ENCODE measurements at places on chromosomes 2 and 18.

GRCh38 chr2:119427756-119428155 is 3.9 kb upstream of the TMEM37 start:
- no peak for DNase-seq

- DNase-seq: no peak
Observed at GRCh38 chr18:48902023-48902855, 48.5 kb downstream of the SMAD7 start.

DNA sequence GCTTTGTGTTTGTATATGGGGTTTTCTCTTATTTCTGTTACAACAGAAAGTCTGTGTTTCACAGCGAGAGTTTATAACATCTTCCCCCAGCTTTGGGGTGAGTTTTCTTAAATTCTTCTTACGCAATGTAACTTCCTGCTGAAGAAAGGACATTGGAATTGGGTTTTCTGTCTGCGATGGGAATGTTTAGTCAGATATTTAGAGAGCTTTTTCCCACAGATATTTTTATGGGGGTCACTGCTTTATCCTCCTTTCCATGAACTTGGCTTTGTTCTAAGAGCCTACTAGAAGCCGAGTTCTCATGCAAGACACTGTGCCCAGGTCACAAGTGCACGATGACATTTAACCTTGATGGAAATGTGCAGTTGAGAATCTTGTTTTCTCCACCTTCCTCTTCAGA is 22.1 kb downstream of the B3GNT2 start:
- DNase-seq: no peak

- DNase-seq: no peak
Observed at GRCh38 chr2:67465623-67466022, 68.5 kb downstream of the ETAA1 start.

GRCh38 chr2:112004253-112004645 is 50.8 kb upstream of the TMEM87B start:
- no peak for DNase-seq

DNA sequence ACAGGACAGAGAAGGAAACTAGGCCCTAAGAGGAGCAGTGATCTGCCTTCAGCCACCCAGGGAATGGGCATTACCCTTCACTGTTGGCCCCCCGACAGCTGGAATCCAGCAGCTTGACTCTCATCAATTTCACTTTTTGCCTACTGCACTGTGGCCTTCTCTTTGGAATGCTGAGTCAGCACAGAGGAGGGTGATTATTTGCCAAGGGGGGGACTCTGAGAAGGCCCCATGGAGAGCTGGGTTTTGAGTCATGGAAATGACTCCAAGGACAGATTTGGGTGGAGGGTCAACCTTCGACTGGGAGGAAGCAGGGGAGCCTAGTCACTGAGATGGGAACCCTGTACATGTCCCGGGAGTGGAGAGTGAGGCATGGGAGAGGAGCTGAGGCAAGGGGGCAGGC is 38.1 kb upstream of the NTSR2 start:
- no peak for DNase-seq

DNA sequence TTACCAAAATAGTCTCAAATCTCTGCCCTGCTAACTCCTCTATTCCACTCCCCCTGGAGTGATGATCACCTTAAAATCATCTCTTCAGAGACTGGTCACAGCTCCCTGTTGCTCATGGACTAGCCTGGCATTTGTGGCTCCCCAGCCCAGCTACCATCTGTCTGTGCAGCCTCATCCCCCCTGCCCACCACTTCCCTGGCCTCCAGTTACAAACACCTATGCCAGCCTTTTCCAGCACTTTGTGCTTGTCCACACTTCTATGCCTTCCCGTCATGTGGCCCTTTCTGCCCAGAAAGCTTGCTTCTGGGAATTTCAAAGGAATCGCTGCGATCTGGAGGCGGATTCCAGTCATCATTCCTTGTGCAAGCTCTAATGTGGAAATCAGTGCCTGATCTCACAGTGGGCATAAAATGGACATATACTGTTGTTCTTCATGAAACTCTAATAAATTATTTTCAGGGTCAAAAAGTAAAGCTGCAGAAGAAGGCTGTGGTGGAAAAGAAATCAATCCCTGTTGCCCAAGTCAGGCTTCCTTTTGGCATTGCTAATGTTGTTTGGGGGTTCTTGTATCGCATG is 19.4 kb downstream of the PLB1 start:
- no peak for DNase-seq

GRCh38 chr2:44596537-44597320 is 235.0 kb downstream of the CAMKMT start:
- DNase-seq: no peak

GRCh38 chr18:76212960-76213359 is 282.1 kb downstream of the ZNF516 start:
- no peak for DNase-seq

DNA sequence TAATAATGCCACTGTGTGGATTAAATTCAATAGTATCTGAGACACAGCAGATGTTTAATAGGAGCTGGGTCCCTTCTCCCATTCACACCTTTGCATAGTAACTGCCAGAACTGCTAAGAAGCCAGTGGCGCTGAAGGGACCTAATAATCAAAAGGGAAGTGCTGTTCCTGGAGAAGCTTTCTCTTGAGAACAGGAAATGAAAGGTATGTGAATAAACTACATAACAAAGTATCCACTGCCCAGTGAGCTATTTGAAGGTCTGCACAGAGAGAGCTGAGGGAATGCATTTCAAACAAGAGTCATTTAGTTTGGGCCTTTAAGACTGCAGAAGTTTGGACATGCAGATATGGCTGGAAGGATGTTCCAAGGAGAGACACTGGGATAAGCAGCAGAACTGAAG is 56.1 kb upstream of the KIDINS220 start:
- DNase-seq: no peak

GRCh38 chr2:127118467-127118866 is 11.5 kb upstream of the BIN1 start:
- no peak for DNase-seq

Measured in stimulated activated CD8-positive, alpha-beta memory T cell treated with anti-CD3 and anti-CD28 coated beads, Interleukin-15, amount 100 ng/mL, for 24 hours (primary cell).